Keratinocyte (primary cell): ENCODE measurements at places on chromosomes 5 and 9. TPM values are rescaled to one million over a fixed set of nuclear protein-coding genes. Genes with fewer than 3 reads are reported as not detected.

DNA sequence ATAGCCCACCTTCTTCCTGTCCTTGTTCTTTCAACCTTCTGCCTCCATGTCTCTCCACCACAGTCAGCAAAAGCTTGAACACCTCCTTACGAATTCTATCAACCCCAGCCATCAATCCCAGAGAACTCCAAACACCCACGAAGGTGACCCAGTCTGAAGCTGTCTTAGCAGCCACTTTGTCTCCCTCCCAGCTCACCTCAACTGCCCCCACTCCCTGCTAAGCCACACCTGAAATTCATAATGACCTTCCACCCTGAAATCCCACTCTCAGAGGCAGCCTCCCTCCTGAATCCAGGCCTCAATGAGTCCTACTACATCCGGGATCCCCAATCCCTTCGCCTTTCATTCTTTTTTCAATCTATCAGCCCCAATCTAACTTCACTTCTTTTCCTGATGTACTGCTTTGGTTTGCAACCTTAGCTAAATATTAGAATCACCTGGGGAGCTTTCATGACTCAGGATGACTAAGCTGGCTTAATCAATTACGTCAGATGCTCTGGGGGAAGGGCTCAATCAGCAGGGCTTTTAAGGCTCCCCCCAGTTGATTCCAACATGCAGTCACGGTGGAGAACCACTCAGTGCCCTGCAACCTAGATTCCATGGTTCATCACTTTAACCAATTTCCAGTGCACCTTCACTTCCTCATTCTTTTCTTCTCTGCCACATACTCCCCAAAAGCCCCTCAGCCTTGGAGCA is 32.2 kb downstream of the BHMT start:
- peak overlapping the region; percentile 70 for H3K27ac ChIP-seq
- peaks cover 32% of the 10 kb centered on the region for H3K4me1 ChIP-seq
- no peaks in the 10 kb centered on the region for H3K27me3 ChIP-seq
- no peaks in the 10 kb centered on the region for H3K36me3 ChIP-seq

- no peak for DNase-seq
- H3K27me3 ChIP-seq: no peaks in the 10 kb centered on the region
- no peak overlapping the region for H3K27ac ChIP-seq
- no peaks in the 10 kb centered on the region for H3K36me3 ChIP-seq
These were observed 153.3 kb downstream of the RGS3 start for GRCh38 chr9:113616621-113617496.

- no peaks in the 10 kb centered on the region for H3K4me1 ChIP-seq
- no peaks in the 10 kb centered on the region for H3K27me3 ChIP-seq
- no peak for DNase-seq
- no peak overlapping the region for H3K4me3 ChIP-seq
These were observed 205.5 kb downstream of the FGF10 start for GRCh38 chr5:44183753-44184152.

Gene LSM11
- 2.1 to 2.7 TPM (median 2.3 TPM) in 3 replicates for polyA plus RNA-seq

DNA sequence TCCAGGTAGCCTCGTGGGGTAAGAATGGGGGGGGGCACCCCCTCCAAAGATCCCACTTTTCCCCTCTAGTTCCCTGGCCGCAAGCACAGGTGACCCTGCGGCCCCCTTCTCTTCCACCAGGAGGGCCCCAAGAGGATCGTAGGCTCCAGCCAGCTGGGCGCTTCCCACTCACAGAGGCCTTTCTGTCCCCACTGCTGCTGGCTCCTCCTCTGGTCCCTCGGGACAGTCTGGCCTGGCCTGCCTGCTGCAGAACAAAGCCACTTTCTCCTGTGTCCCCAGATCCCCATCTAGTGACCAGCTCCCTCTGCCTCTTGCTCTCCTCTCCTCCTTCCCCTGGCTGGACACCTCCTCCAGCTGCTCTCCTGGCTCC is 534 bp upstream of the SAPCD2 start:
- no peaks in the 10 kb centered on the region for H3K27me3 ChIP-seq
- peak overlapping the region; percentile 23 for H3K4me3 ChIP-seq
- no peak for DNase-seq
- H3K4me1 ChIP-seq: peaks cover 13% of the 10 kb centered on the region
